Left lung (tissue), 14 donors: ENCODE measurements at places on chromosomes 6 and 20. TPM values are rescaled to one million over a fixed set of nuclear protein-coding genes. Genes with fewer than 3 reads are reported as not detected.

FAM209B gene
- 0.42 TPM for total RNA-seq

BPI gene
- 0.35 TPM for total RNA-seq

HAO1 gene
- total RNA-seq: not detected

OR2H1 gene
- total RNA-seq: not detected

- DNase-seq: no peak
These were observed 67.6 kb upstream of the BTBD3 start for GRCh38 chr20:11849976-11850670.

GRCh38 chr20:58026361-58026760 is 202.1 kb downstream of the ANKRD60 start:
- DNase-seq: no peak

DNA sequence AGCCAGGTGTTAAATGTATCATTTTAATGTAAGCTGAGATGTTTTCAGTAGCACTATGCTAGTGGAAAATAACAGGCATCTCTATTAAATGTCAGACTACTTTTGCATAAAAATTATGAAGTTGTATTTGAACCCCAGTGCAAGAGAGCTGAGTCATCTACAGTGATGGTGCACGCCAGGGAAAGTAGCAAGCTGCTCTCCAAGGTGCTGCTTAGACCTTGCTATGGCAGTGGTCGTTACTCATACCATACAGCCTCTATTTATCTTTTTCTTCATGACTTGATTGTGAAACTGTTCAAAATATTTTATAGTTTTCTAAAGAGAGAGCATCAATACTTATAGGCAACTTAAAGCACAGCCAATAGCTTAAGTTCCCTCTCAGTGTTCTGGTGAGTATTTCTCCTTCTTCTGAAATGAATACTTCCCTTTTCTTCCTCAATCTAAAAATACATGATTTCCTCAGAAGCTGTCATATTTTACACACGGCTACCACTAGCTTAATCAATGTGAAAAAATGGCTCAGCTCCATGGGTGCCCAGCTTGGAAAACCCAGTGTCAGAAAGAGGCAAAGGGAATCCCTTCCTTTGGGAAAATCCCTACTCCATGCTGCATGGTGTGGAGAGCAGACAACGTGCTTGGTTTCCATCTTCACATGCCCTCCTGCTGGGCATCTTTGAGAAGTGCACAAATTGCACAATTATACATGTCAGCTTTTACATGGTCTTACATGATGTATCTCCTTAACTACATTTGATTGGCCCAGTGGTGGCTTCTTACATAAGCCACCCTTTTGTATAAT is 105.6 kb downstream of the ELOVL4 start:
- DNase-seq: no peak

DNA sequence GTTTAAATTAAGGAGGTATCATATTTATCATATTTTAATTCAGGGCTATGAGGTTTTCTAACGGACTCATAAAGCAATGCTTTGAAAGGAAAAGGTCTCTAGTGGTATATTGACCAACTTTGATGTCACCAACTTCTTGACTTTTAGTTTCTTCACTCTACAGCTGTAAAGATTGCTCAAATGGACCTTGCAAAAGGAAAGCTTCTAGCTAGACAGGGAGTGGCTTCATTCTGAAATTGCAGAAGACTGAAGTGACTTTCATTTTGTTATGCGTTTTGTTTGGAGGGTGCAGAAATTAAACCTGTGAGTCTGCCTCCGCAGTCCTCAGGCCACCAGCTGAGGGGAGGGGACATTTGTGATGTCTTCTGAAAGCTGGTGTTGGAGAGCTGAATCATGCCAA is 95.7 kb downstream of the SLC24A3 start:
- DNase-seq: no peak

DNA sequence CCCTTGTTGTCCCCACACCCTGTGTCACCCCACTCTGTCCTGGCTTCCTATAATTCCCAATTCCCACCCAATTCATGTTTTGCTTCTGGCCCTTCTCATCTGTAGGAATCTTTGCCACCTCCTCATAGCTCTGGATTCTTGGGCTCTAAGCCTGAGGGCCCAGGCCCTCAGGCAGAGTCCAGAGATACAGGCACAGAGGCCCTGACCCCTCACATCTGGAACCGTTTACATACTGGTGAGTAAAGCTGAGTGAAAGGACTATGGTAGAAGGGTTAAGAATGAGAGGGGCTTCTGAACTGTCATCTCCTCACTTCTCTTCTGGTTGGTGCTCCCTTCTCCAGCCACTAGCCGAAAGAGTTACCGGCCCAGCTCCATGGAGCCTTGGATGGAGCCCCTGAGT is 13.6 kb downstream of the PRRC2A start:
- no peak for DNase-seq

DNA sequence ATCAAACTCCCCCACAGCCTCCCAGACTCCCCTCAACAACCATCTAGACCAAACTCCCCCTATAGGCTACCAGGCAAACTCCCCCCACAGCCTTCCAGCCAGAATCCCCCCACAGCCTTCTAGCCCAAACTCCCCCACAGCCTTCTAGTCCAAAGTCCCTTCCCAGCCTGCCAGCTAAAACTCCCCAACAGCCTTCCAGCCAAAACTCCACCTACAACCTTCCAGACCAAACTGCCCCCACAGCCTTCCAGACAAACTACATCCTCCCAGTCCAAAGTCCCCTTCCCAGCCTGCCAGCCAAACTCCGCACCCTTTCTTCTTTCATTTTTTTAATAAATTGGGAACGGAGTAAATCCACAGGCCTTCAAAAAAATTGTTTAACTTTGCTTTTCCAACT is 37.4 kb upstream of the SYNDIG1 start:
- DNase-seq: no peak

GRCh38 chr6:100447900-100448748 is 16.6 kb downstream of the SIM1 start:
- DNase-seq: no peak

DNA sequence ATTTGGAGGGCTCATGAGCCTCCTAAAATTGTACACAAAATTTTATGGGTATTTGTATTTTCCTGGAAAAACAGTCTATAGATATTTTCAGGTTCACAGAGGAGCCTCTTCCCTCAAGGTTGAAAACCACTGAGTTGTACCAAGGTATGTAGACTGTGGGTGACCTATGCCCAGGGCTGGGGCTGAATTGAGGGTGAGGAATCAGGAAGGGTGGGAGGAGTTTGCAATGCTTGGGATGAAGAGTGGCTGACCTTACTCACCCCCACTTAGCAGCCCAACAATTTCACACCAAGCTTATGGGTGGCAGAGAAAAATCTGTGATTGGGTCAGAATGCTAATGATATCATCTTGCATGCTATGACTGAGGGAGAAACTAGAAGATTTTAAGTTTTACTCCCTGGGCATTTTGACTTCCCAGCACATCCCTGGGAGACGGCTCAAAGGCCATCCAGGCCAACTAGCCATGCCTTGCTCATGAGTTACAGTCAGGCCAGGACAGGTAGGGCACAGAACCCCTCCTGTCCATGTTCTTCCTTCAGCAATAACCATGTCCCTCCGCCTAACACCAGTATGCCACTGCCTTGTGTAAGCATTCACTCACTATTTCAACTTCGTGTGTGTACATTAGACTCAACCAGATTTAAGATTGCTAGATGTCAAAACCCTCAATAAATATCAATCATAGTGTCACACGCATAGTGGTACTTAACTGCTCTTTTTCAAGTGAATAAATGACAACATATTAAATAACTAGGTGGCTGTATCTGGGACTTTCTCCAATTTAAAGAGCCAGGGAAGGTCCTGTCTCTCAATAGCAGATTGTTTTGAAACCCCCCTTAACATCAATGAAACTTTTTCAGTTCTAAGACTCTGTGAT is 16.6 kb downstream of the ADTRP start:
- no peak for DNase-seq

DNA sequence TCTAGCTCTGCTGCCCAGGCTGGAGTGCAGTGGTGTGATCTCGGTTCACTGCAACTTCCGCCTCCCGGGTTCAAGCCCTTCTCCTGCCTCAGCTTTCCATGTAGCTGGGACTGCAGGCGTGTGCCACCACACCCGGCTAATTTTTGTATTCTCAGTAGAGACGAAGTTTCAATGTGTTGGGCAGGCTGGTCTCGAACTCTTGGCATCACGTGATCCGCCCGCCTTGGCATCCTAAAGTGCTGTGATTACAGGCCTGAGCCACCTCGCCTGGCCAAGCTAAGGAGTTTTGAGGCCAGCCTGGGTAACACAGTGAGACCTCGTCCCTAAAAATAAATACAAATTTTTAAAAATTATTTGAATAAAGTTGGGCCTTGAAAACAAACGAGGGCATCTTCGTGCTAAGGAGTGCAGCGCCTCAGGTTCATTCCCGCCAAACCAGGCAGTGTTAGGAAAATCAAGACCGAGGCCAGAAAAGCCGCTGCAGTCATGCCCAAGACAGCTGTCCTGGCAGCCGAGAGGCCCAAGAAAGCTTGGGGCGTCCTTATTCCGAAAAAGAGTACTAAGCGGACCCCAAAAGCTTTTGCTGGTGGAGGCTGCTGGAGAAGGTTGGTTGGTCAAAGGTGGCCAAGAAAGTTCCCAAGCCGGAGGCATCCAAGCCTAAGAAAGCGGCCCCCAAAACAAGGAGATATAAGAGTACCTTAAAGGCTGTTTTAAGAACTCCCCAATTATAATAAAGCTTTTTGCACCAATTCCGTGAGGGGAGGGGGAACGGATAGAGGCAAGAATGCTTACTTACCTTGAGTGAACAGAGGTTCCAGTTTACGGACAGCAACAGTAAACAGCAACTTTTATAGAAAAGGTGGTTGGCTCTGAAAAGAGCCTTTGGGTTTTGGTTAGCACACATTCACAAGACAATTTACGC is 109.0 kb downstream of the HFE start:
- DNase-seq: no peak
